ENCODE measurements at places on chromosomes 13 and 19.

GRCh38 chr19:13588957-13589833 is 82.9 kb upstream of the CACNA1A start:
- DNase-seq: peak; percentile 62

GRCh38 chr19:51559240-51559639 is 11.8 kb upstream of the ZNF175 start:
- DNase-seq: no peak

DNA sequence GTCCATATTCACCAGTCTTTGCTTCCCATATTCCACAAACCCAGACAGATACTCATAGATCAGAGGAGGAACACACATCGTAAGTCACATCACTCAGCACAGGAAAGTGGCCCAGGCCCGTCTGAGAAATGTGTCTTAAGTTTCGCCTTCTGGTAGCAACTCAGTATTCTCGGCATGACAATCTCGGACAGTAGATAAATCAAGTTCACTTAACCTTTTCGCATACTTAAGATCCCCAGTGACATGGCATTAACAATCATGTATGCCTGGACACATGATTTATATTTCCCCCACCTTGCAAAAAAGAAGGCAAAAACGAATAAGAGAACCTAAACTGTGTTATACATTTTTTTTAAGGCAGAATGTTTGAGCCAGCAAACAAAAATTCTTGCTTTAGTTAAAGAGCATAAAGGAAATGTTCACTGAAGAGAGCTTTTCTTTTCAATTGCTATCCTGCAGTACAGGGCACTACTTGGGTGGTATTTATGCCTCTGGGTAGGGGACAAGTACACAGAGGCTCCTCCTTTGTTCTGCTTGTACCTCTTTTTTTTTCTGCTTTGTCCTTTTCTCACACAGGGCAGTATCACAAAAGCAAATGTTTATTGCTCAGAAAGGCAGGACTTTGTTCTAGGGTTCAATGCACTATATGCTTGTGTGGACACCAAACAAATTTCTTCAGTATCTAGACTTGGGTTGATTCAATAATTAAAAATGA is 360.6 kb downstream of the TDRD3 start:
- DNase-seq: no peak

GRCh38 chr19:5445561-5446055 is 9.6 kb upstream of the ZNRF4 start:
- no peak for DNase-seq

- DNase-seq: no peak
Observed at GRCh38 chr13:45220403-45220802, 19.6 kb upstream of the KCTD4 start.

DNA sequence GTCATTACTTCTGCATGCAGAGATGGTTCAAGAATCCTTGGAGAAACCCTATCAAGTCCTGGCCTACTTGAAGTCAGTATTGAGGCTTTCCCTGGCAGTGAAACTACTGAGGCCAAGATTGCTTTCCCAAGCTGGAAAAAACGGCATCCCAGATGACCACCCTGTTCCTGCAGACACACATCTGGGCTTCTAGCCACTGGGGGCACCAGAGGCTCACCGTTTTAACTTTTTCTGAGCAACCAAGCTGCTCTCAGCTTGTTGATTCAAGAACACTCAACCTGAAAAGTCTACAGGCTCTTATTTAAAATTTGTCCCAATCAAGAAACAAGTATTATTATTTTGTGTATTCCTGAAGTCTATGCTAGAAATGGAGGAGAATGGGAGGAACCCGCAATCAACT is 66.6 kb downstream of the SPRYD7 start:
- peak; percentile 56 for DNase-seq

- DNase-seq: no peak
Observed at GRCh38 chr13:61362522-61362921, 53.1 kb downstream of the PCDH20 start.

DNA sequence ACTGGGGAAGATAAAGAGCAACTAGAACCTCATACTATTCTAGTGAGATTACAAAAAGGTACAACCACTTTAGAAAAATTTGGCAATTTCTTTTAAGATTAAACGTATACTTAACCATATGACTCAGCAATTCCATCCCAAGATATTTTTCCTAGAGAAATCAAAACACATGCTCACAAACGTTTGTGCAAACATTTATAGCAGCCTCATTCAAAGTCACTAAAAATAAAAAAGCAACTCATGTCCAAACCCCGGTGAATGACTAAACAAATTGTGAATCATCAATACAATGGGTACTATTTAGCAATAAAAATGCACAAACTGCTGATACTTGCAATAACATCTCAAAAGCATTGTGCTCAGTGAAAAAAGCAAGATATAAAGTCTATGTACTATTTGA is 121.5 kb downstream of the FRY start:
- no peak for DNase-seq

DNA sequence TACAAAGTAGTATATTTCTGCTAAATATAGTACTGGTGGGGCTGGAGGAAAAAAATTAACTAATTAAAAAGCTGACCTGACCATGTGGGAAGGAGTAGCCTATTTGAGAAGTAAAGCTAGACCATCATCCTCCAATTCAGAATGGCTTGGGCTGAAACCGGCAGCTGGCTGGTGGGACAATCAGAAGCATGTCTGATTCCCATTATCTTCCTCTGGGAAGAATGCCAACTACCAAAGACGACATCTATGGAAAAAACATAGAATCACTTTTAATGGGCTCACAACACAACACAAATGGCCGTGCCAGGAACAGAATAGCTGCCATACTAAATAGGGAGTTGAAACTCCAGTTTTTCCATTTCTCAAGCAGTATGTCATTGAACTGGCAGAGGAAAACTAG is 120.4 kb upstream of the FREM2 start:
- no peak for DNase-seq

- DNase-seq: no peak
Observed at GRCh38 chr13:20776751-20777150, 3.0 kb upstream of the EEF1AKMT1 start.

GRCh38 chr19:8850488-8850887 is 18.3 kb downstream of the MBD3L1 start:
- no peak for DNase-seq

GRCh38 chr13:113836768-113837559 is 26.9 kb downstream of the GAS6 start:
- DNase-seq: peak; percentile 37

GRCh38 chr13:29918845-29919244 is 68.4 kb upstream of the UBL3 start:
- no peak for DNase-seq

GRCh38 chr19:10433131-10433536 is 12.8 kb downstream of the PDE4A start:
- no peak for DNase-seq

DNA sequence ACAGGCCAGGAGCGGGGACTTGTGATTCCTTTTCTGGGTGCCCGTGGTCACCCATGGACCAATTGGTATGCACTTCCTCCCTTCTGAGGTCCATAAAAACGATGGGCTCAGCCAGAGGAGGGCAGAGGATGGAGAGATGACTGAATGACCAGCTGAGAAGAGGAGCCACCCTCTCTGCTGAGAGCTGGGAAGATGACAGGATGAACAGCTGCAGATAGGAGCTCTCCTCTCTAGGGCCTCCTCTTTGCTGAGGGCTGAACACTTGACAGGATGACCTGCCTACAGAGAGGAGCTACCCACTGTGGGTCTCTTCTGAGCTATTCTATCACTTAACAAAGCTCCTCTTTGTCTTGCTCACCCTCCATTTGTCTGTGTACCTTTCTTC is 4.1 kb downstream of the IGFL4 start:
- DNase-seq: no peak

GRCh38 chr13:111123649-111124048 is 8.5 kb downstream of the ARHGEF7 start:
- no peak for DNase-seq
